ENCODE measurements at places on chromosomes 12 and 14. TPM values are rescaled to one million over a fixed set of nuclear protein-coding genes. Genes with fewer than 3 reads are reported as not detected.

The SIX1 gene
- 0.16 TPM for total RNA-seq

DNA sequence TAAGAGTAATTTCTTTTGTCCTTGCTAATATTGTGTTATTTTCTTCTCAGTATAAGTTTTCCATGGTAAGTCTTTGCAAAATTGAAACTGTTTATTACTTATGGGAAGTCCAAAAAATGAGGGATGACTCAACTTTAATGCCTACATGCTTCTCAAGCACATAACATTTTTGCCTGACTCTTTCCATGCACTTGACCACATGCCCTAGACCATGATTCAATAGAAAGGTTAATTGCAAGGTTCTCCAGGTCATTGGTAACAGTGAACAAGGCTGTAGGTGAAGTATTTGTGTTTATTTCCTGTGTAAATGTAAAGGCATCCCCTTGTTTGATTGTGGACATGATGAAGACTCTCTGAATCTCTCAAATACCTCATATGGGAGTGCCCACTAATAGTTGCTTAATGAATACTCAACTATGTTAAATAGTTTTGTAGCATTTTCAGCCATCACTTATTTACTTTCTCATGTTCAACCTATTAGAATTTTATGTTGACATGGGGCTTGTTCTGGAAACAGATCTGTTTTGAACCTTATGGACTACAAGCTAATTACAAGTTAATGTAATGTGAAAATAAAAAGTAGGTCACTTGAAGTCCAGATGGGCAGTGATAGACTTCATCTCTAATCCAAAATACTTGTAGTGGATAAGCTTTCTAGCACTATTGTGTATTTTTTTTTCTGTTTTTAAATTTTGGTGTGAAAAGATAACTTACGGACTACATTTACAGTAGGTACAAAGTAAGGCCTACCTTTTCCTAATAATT is 131.7 kb downstream of the TMTC2 start:
- no peak for DNase-seq

DNA sequence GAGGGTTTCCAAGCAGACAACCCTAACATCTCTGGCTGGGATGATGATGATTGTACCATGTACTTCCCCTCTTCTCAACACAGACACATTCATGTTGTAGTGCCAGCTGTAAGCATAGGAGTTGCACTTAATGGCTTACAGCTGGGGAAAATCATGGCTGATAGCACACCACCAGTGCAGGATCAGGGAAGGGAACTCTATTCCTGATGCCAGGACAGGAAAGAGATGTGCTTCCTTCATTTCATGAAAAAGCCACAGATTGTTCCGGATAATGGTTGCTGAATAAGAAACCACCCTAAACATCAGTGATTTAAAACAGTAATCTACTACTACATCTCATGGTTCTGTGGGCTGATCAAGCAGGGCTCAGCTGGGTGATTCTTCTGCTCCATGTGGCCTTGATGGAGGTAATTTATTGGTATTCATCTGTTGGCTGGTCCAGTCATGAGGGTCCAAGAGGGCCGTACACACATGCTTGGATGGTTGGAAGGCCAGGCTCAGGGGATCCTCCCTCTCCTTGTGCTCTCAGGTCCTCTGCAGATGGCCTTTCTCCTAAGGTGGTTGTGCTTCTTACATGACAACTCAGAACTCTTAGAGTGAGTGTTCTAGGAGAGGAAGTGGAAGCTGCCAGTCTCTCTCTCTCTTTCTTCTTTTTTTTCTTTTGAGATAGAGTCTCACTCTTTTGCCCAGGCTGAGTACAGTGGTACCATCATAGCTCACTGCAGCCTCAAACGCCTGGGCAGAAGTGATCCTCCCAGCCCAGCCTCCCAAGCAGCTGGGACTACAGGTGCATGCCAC is 16.5 kb downstream of the TRAF3 start:
- DNase-seq, result no peak

- no peak for DNase-seq
Measured at GRCh38 chr12:131713349-131713748, 2.5 kb downstream of the SFSWAP start.

DNA sequence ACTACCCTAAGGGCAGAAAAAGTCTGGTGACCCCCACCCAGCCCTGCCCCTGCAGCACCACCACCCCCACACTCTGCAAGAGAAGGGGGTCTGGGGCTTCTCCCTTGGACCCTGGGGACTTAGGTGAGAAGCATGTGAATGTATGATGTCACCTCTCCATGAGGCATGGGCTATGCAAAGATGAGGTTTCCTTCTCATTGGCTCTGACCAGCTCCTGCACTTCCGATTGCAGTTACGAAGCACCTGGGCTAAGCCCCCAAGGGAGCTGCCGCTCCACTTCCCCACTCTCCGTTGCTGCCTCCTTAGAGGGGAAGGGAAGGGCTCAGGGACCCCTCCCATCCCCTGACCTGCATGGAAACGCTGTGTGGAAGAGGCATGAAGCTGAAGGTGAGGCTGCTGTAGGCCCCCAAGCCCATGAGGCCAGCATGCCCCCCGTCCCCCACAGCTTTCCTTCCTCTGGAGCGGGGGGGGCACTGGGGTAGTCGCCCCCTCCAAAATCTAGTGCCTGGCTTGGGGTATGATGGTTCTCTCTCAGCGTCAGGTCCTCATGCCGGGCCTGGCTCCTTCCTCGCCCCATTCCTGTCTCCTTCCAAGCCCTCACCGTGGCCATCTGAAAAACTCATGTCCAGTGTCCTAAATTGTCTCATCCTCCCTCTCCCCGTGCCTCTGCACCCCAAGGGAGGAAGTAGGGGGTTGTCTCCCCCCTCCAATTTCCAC is 5.5 kb upstream of the DDX23 start:
- no peak for DNase-seq

GRCh38 chr14:94673781-94674231 is 61.6 kb downstream of the SERPINA3 start:
- DNase-seq, result peak; percentile 20

Measured in mesothelial cell of epicardium (in vitro differentiated cells).